ENCODE measurements at places on chromosomes 12 and 14.

DNA sequence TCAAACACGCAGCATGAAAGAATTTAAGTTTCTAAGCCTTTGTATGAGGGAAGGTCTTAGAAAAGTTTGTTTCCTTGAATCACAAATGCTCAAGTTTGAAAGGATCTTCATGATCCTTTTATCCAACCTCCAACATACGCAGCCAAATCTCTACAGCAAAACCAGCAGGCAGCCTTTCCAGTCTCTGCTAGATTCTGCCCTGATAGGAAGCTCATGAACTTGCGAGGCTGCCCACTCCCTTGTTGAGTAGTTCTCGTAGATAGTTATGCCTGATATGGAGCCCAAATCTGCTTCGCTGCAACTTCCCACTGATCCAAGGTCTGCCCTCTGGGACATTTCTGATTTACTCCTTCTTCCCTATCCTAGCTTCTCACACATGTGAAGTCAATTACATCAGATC, 272.9 kb downstream of the EGLN3 start:
- no peak for DNase-seq

- DNase-seq = no peak
Observed at GRCh38 chr12:123449249-123449733, 8.6 kb upstream of the SNRNP35 start.

GRCh38 chr14:78758333-78758732, 588.2 kb downstream of the NRXN3 start:
- no peak for DNase-seq

- no peak for DNase-seq
Observed at GRCh38 chr14:68513137-68513536, 279.7 kb downstream of the ZFP36L1 start.

- no peak for DNase-seq
Observed at GRCh38 chr14:70052990-70053389, 135.8 kb downstream of the SLC8A3 start.

DNA sequence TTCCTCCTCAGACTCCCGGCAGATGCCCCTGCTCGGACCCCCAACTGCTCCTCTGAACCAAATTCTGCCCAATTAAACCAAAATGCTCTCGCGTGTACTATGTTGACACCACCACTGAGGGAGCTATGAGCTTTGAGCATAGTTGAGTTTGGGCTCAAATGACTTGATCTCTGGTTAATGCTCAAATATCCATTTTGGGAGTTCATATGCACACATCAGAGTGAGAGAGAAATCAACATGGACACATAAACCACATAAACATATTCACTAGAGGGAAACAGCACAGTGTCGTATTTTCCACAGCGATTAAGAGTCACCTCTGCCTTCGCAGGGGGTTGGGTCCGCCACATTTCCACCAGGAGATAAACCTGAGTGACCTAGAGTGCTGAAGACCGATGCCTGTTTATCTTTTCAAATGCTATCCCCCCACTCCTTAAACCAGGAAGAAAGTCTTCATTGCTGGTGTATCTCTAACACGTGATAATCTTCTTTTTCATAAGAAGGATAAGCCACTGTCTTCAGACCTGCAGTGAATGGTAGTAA, 59.4 kb upstream of the FOXN3 start:
- DNase-seq = no peak

- DNase-seq = no peak
Observed at GRCh38 chr12:96386794-96387193, 13.4 kb downstream of the CDK17 start.

- DNase-seq = no peak
Observed at GRCh38 chr12:104994336-104994735, 8.2 kb downstream of the NOPCHAP1 start.

DNA sequence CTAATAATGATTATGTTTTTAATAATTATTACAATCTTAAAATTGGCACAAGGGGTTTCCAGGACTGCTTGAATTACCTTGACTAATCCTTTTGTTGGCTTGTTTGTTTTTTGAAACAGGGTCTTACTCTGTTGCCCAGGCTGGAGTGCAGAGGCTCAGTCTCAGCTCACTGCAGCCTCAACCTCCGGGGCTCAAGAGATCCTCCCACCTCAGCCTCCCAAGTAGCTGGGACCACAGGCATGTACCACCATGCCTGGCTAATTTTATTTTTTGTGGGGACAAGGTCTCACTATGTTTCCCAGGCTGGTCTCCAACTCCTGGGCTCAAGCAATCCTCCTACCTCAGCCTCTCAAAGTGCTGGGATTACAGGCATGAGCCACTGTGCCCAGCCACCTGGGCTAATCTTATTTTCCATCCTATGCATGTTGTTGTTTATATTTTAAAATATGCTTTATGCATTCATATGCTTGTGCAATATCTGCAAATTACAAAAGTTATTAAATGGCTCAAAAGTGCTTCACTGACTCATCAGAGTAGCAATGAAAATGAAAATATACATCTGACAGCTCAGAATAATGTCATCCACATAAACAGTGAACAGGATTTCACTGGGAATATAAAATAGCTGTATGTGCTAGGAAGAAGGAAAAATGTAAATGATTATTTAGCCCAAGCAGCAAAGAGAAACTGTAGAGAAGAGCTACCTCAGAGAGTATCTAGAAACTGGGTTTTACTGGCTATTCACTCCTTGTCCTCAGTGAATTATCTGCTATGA, 24.8 kb upstream of the PLEKHG6 start:
- DNase-seq = no peak

GRCh38 chr12:98490501-98491453, 24.6 kb upstream of the TMPO start:
- peak; percentile 54 for DNase-seq

DNA sequence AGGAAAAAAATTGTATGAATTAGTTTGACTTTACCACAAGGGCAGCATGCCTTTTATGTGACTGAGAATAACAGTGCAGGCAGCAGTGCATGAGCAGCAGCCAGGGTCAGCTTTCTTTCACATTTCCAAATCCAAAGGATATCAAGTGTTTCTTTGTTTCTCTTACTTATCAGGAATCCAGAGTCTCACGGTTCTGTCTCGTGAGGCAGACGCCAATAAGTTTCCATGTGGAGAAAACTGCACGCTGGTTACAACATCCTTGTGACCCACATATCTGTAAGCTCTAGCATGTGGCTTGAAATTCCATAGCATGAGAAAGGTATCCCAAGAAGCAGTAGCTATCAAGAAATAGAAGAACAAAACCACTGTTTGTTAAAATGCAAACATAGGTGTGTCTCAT, 27.6 kb downstream of the GALNT4 start:
- no peak for DNase-seq

GRCh38 chr12:65943388-65944137, 119.3 kb downstream of the HMGA2 start:
- no peak for DNase-seq

- no peak for DNase-seq
Observed at GRCh38 chr12:131357185-131357747, 353.6 kb upstream of the SFSWAP start.

DNA sequence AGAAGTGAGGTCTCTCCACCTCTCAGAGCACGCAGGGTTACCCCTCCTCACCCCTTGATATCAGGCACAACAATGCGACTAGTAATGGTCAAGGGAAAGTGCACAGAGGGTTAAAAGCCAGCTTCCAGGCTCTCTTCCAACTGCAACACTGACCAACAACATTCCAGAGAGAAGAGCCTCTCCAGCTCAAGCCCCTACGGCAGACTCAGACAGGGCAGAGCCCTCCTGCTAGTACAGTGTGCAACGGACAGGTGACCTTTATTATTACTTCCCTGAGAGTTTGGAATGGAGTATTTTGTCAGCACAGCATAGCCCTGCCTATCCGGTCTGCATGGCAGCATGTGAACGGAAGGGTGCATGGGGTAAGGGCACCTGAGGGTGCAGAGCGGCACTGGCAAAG, 73.0 kb downstream of the PTPN21 start:
- no peak for DNase-seq

- DNase-seq = no peak
Observed at GRCh38 chr12:132597333-132598316, 12.8 kb downstream of the LRCOL1 start.

GRCh38 chr14:69355154-69355597, 42.9 kb downstream of the ERH start:
- DNase-seq = no peak

- DNase-seq = peak; percentile 88
Observed at GRCh38 chr12:56315622-56316473, at the start of gene CNPY2. Gene CNPY2 (minus strand): TSS chr12:56315988. CDS start chr12:56315217, 771 bp downstream.

- DNase-seq = no peak
Observed at GRCh38 chr12:93468008-93468371, 676 bp downstream of the MRPL42 start.

GRCh38 chr12:112309797-112310196, 72.4 kb downstream of the HECTD4 start:
- DNase-seq = no peak

GRCh38 chr12:18492372-18493025, 231.2 kb downstream of the PIK3C2G start:
- DNase-seq = no peak

GRCh38 chr12:74415633-74416032, 122.0 kb upstream of the ATXN7L3B start:
- DNase-seq = no peak

DNA sequence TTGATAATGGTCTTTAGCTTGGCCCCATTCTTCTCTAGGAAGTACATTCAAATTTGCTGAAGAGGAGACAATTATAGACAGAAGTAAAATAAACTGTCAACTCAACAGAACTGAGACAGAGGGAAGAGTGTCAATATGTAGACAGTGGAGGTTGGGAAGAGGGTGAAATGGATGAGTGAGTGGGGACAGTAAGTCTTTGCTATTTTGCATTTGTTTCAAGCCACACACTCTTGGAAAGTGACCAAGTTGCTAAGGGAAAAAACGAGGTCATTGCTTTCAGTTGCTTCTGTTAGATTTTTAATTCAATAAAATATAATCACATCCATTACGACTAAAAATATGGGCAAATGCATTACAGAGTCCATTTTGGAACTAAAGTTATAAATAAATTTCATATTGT, 47.8 kb downstream of the BTBD7 start:
- no peak for DNase-seq

DNA sequence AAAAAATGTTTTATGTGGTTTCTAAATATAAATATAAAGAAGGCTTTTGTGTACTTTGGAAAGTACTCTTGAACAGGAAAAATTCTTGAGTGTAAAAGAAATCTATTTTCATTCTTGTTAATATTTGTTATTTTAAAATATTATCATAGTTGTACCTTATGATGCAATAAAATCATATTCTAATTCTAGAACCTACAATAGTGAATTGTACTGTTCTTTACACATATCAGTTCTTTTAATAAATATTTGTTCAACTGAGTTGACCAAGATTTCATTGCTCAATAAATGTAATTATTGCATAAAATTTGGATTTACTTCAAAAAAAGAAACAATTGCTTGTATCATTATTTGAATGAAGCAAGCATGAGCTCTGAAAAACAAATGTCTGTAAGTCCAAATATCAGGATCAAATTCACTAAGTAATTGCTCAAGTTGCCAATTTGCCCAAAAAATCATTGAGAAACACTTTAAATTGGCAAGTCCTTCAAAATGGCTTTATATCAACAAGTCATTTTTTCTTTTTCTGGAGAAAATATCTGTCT, 191.6 kb upstream of the SLC16A7 start:
- no peak for DNase-seq

GRCh38 chr12:129550353-129550752, 353.5 kb downstream of the TMEM132D start:
- no peak for DNase-seq

GRCh38 chr14:89493406-89493805, 76.4 kb upstream of the FOXN3 start:
- no peak for DNase-seq

GRCh38 chr14:55884819-55885218, 233.4 kb upstream of the PELI2 start:
- DNase-seq = no peak

GRCh38 chr12:92369636-92370035, 224.0 kb upstream of the BTG1 start:
- no peak for DNase-seq

DNA sequence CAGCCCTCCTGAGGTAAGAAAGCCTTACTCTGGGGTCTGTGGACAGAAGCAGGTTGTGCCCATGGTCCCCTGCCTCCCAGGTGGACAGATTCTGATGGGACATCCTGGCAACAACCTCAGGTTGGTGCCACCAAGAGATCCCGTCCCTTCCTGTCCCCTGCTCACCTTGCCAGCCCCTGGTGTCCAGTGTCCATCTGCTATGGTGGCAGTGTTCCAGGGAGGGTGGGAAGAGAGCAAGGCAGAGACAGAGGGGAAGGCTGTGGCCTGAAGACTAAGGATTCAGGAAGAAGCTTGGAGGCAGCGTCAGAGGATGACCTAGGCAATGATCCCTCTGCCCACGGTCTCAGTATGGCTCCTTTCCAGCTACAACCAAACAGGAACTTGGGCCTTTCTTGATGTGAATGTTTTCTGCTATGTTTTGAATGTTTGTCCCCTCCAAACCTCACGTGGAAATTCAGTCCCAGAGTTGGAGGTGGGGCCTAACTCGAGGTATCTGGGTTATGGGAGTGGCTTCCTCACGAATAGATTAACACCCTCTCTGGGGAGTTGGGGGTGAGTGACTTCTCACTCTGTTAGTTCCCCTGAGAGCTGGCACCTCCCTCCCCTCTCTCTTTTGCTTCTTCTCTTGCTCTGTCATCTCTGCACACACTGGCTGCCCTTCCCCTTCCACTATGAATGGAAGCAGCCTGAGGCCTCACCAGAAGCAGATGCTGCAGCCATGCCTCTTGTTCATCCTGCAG, 26.9 kb downstream of the IQSEC3 start:
- no peak for DNase-seq

DNA sequence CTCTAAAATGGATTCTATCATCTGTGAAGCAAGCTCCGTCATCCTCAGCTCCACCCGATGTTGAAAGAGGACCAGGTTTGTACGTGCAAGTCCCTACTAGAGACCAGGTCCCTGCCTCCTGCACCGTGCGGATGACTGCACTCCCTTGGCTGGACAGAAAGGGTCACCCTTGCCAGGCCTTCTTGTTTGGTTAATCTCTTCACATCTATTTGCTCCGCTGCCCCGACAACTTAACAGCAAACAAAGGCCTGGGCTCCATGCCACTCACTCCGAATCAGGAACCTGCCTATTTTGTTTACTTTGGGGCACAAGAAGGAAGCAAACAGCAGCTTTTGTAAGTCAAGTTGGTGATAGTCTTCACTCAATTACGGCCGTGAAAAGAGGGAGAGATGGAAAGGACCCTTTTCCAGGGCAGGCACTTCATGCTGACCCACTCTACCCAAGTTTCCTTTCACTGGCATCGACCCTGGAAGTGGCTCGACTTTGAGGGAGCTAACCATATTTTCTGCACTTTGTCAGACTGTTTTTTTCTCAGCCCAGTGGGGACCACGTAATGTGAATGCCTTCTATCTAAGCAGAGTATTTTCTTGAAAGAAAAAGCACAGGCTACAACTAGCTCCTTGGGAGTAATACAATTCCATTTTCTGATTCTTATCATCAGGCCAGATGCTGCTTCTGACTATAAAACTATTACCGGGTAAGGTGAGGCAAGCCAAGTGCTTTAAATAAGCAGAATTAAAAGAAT, 202.6 kb downstream of the FOXN3 start:
- no peak for DNase-seq

DNA sequence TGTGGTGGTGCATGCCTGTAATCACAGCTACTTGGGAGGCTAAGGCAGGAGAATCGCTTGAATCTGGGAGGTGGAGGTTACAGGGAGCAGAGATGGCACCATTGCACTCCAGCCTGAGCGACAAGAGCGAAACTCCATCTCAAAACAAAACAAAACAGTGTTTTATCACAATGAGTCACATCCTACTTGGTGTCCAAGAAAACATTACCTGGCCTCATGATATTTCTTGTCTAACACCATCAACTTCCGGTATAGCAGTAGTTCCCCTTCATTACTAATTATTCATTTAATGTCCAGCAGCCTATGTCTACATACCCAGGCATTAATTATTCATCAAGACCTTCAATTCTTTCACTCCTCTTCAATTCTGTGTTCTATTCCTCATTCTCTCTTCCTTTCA, 115.5 kb downstream of the CCDC59 start:
- no peak for DNase-seq

- no peak for DNase-seq
Observed at GRCh38 chr12:71948390-71948789, 9.7 kb downstream of the TPH2 start.
